ENCODE measurements at places on chromosomes 5 and 9.
A peak's percentile ranks its signal among the peaks of the same experiment; 100 is the strongest.

GRCh38 chr9:1235650-1236049, 185.5 kb downstream of the DMRT2 start:
- no peak for DNase-seq

- peak; percentile 62 for DNase-seq
Measured at GRCh38 chr5:15575666-15576065, 75.7 kb downstream of the FBXL7 start.

GRCh38 chr9:96131825-96132224, 170.2 kb downstream of the HSD17B3 start:
- peak; percentile 71 for DNase-seq

DNA sequence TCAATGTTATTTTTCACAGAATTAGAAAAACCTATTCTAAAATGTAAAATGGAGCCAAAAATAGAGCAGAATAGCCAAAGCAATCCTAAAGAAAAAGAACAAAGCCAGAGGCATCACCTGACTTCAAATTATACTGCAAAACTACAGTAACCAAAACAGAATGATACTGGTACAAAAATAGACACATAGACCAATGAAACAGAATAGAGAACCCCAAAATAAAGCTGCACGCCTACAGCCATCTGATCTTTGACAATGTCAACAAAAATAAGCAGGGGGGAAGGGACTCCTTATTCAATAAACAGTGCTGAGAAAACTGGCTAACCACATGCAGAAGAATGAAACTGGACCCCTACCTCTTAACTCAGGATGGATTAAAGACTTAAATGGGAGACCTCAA, 65.8 kb upstream of the PDE4D start:
- no peak for DNase-seq

- no peak for DNase-seq
Measured at GRCh38 chr9:137218754-137219271, 3.2 kb downstream of the RNF208 start.

- DNase-seq = no peak
Measured at GRCh38 chr9:129667378-129667777, 1.9 kb downstream of the PRRX2 start.

DNA sequence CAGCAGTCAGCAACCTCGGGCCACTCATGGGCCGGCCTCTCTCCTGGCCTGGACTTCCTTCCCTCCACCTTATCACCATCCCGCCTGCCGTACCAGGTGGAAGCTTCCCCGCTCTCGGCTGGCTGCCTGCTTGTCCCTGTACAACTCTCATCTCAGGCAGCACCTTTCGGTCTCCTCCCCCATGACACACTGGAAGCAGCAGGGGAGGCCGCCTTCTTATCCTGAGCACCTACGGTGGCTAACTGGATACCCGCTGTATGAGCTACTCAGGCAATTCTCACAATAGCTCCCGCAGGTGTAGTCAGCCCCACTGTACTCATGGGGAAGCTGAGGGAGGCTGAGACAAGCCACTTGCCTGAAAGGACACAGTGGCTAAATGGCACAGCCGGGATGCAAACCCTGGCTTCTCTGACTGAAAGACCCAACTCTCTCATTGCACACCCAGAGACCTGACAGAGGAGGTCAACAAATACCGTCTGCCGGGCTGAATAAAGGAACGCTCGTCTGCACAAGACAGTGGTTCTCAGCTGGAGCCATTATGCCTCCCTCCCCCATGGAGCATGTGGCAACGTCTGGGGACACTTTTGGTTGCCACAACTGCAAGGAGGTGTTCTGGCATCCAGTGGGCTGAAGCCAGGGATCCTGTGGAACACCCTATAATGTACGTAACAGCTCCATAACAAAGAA, 9.6 kb downstream of the STK10 start:
- no peak for DNase-seq

DNA sequence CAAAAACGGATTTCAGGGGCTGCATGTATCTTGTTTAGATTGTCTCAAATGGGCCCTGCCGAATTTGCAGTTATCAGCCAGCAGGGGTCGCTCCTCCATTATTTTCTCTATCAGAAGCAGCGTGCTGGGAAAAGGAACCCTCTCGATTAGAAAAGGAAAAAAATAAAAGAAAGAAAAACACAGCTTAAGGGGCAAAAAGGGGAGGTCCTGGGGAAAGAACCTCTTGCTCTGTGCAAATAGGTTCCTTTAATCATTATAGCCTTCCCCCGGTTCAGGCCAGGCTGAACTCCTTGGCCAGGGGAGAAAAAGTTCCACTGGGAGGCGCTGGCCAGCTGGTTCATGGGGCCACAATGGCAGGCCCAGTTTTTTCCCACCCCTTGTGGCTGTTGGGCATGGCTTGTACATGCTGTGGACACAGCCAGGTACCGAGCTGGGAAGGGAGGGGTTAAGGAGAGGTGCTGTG, 25.0 kb upstream of the CAPSL start:
- DNase-seq = no peak

- no peak for DNase-seq
Measured at GRCh38 chr5:65013166-65013565, 244.4 kb downstream of the CWC27 start.

- no peak for DNase-seq
Measured at GRCh38 chr9:22790329-22790728, 343.7 kb downstream of the DMRTA1 start.

GRCh38 chr5:92916036-92916435, 665.0 kb downstream of the NR2F1-AS1 start:
- DNase-seq = peak; percentile 23

DNA sequence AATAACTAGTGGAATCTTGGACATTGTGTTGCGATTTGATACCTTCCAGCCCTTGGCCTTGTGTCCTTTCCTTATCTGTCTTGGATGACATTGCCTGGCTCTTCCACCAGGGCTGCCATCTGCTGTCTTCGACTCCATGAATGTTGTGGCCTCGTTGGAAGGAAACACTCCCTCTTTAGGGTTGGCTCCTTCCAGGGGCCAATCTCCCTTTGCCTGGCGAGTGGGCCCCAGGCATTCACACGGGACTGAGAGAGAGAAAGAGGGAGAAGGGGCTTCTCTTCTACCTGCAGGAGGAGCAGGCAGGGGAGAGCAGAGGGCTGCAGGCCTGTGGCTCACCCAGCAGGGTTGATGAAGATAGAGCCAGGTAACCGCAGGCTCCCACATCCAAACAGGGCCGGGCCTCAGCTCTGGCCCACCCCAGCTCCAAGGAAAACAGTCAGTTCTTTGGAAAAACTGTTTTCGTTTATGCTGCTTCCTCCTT, 31.3 kb downstream of the FGF1 start:
- DNase-seq = no peak

DNA sequence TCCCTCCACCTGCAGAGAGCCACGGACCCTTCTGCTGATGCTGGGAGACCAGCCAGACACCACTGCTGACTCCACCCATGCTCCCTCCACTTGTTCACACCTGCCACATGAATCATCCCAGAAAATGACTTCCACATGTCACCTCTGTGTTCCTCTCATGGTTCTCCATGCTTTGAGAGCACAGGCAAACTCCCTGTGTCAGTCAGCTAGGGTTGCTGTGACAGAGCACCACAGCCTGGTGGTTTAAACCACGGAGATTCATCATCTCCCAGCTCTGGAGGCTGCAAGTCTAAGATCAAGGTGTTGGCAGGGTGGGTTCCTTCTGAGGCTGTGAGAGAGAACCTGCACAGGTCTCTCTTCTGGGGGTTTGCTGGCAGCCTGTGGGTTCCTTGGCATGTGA, 381.4 kb downstream of the GADD45G start:
- DNase-seq = no peak

All from muscle of leg (tissue), 16 donors.